Uterus (tissue), 4 donors: ENCODE measurements at places on chromosomes 6 and 20. TPM values are rescaled to one million over a fixed set of nuclear protein-coding genes. Genes with fewer than 3 reads are reported as not detected.

The MATN4 gene
- not detected for total RNA-seq

The SLC4A11 gene
- total RNA-seq, result 0.91 TPM

The BPIFA1 gene
- total RNA-seq, result not detected

The GJA1 gene
- total RNA-seq, result 50.7 TPM

- no peaks in the 10 kb centered on the region for H3K4me1 ChIP-seq
- H3K27me3 ChIP-seq, result no peaks in the 10 kb centered on the region
- no peak overlapping the region for H3K4me3 ChIP-seq
- H3K36me3 ChIP-seq, result no peaks in the 10 kb centered on the region
- H3K27ac ChIP-seq, result no peak overlapping the region
- no peak for DNase-seq
These were observed 880.9 kb downstream of the PRIM2 start for GRCh38 chr6:58198301-58198700.

- no peak overlapping the region for H3K27ac ChIP-seq
- no peaks in the 10 kb centered on the region for H3K4me1 ChIP-seq
- H3K4me3 ChIP-seq, result no peak overlapping the region
- H3K27me3 ChIP-seq, result no peaks in the 10 kb centered on the region
These were observed 29.9 kb upstream of the AGPAT4 start for GRCh38 chr6:161303628-161304340.

- H3K4me1 ChIP-seq, result no peaks in the 10 kb centered on the region
- no peak overlapping the region for H3K4me3 ChIP-seq
- no peaks in the 10 kb centered on the region for H3K36me3 ChIP-seq
- H3K27ac ChIP-seq, result no peak overlapping the region
- no peaks in the 10 kb centered on the region for H3K27me3 ChIP-seq
- no peak for DNase-seq
These were observed 24.0 kb upstream of the NPBWR2 start for GRCh38 chr20:64131406-64131805.

DNA sequence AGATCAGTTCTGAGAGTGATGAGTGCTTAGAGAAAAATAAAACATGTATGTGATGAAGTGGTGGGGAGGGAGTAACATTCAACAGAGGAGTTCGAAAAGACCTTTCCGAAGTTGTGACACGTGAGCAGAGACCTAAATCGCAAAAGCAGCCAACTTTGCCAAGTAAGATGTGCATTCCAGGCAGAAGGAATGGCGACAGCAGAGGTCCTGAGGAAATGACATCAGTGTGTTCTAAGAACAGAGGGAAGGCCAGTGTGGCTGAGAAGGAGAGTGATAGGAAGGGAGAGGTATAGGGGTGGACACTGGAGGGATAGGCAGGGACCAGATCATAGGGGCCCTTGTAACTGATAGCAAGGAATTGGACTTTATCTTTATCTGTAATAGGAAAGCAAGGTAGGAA, 51.3 kb downstream of the ADAT2 start:
- no peak for DNase-seq
- no peaks in the 10 kb centered on the region for H3K27me3 ChIP-seq
- H3K4me1 ChIP-seq, result no peaks in the 10 kb centered on the region
- no peaks in the 10 kb centered on the region for H3K36me3 ChIP-seq
- no peak overlapping the region for H3K27ac ChIP-seq
- no peak overlapping the region for H3K4me3 ChIP-seq

- no peak for DNase-seq
- H3K4me3 ChIP-seq, result peak within 1 kb of the TSS; percentile 41
- H3K36me3 ChIP-seq, result no peaks in the 10 kb centered on the region
- peak within 1 kb of the TSS; percentile 87 for H3K27ac ChIP-seq
- no peaks in the 10 kb centered on the region for H3K27me3 ChIP-seq
These were observed at the start of gene HSPA12B for GRCh38 chr20:3732327-3733118. Gene HSPA12B (plus strand): TSS chr20:3732685. CDS start chr20:3738675, 5,990 bp downstream.

GRCh38 chr6:72553531-72554511, 68.0 kb upstream of the KCNQ5 start:
- H3K36me3 ChIP-seq, result no peaks in the 10 kb centered on the region
- no peak overlapping the region for H3K27ac ChIP-seq
- H3K4me1 ChIP-seq, result no peaks in the 10 kb centered on the region
- no peak for DNase-seq
- H3K27me3 ChIP-seq, result no peaks in the 10 kb centered on the region
